ENCODE measurements at places on chromosomes 1 and 21.
A peak's percentile ranks its signal among the peaks of the same experiment; 100 is the strongest.

DNA sequence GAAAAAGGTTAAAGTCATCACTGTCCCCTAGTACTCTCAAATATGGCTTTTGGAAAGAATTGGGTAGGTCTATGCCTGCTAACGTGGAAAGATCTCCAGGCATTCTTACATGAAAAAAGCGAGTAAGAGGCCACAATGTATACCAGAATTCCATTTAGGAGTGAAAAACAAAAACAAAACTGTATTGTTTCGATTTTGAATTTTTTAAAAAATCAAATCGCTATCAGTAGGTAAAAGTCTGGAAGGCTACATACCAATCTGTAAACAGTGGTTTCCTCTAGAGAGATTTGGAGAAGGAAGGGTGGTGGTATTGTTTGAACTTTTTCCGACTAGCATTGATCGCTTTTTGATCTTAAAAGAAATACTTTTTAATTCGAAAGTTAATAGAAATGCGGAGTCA, 55.9 kb downstream of the RRAGC start:
- no peak for DNase-seq

DNA sequence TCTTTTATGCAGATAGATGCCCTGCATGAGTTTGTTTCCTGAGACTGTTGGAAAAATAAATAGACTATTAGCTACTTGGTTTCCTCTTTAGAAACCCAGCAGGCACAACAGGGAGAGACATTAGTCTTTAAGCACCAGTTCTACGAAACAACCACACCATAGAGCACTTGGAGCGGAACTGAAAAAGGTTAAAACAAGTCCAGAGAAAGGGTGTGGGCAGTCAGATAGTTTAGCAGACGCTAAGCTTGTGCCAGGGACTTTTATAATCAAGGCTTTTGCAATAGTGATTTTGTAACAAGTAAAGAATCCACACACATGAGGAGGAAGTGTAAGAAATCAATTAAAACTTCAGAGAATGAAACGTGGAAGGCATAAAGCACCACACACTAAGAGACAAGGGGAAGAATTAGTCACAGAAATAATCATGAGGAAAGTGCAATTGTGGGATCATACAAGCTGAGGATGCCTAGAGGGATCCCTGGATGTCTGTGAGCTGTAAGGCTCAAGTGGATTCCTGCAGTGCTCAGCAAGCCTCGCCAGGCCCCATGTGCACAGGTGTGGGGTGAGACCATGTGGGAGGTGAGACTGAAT, 37.8 kb upstream of the TLR5 start:
- no peak for DNase-seq

- DNase-seq, result no peak
Observed at GRCh38 chr1:97502360-97502759, 418.5 kb downstream of the DPYD start.

DNA sequence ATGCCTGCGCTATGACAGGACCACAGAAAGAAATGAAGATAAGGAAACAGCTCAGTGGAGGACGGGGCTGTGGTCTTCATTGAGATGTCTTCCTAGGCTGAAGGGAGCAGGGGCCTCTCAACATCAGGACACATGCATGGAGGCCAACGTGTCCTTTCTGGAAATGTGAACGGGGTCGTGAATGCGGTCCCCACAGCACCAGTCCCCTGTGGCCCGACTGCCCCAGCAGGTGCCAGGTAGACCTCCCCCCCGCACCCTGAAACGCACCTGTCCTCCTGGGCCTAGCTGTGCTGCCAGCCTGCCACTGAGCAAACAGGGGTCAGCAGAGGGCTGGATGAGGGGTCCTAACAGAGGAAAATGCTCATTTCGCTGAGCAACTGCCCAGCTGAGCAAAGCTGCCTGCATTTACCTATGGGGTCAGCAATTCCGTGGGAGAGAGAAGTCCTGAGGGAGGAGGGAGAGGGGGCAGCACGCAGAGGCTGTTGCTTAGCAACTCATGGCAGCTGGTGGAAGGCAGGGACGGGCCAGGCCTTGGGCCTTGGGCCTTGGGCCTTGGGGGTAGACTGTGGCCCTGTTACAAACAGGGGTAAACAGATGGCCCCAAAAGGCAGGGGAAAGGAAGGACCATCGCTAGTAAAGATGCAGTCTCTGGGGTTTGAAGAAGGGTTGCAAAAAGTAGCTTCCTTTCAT, 77.4 kb downstream of the NPHP4 start:
- peak; percentile 71 for DNase-seq

GRCh38 chr1:149844101-149844500, 55.3 kb upstream of the BOLA1 start:
- DNase-seq, result no peak

- DNase-seq, result no peak
Observed at GRCh38 chr1:82260051-82260450, 459.3 kb downstream of the ADGRL2 start.

DNA sequence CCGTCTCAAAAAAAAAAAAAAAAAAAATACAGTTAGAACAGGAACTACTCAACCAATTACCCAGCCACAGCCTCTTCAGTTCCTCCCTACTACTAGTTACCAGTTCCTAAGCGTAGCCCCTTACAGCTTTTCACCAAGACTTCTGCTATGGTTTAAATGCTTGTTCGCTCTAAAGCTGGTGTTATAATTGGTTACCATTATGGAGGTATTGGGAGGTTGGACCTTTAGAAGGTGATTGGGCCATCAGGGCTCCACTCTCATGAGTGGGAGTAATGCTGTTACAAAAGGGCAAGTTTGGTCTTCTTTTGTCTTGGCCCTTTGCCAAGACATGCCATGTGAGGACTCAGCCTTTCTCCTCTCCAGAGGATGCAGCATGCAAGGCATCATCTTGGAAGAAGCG, 3.0 kb upstream of the SMPDL3B start:
- DNase-seq, result no peak

GRCh38 chr1:27992276-27992675, 32.5 kb downstream of the XKR8 start:
- no peak for DNase-seq

DNA sequence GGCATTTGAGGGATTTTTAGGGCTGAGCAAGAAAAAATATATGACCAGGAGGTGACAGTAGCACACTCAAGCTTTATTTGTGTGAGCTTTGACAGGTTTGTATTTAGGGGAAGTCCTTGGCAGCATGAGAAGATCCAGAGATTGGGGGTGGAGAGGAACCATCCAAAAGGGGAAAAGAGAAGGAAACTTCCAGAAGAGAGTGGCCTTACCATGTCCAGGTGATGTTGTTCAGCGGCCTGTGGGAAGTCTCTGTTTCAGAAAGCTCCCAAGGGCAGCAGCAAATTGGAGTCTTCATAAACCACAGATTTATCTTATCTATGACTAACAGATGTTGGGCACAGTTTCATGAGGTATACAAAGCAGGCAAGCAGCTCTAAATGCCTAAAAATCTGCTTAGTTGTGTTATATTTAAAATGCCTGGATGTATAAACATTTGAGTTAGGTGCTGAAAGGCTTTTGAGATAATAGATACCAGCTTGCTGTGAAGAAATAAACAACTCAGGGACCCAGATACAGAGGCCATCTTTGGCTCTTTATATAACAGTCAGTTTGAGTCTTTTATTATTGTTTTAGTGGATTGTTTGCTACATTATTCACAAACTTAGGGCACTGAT, 21.2 kb upstream of the ADAR start:
- DNase-seq, result no peak

- DNase-seq, result peak; percentile 95
Observed at GRCh38 chr21:41419921-41420862, 5.8 kb upstream of the MX1 start.

DNA sequence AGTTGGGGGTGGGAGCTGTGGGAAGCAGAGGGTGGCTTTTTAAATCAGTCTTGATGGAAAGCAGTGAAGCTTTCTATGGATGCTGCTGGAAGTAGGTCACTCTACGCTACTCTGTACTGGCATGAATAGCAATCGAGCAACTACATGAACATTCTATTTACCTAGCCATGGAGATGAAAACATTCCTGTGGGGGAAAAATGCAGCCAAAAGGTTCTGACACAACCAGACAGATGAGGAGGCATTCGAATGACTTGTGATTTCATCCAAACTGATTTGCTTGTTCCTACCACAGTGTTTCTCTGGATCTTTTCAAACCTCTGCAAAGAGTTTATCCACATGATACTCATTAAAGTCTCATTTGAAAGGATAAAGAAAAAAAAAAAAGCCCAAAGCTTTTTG, 95.0 kb downstream of the ASTN1 start:
- DNase-seq, result no peak

GRCh38 chr1:237877631-237878030, 13.1 kb downstream of the ZP4 start:
- DNase-seq, result no peak

DNA sequence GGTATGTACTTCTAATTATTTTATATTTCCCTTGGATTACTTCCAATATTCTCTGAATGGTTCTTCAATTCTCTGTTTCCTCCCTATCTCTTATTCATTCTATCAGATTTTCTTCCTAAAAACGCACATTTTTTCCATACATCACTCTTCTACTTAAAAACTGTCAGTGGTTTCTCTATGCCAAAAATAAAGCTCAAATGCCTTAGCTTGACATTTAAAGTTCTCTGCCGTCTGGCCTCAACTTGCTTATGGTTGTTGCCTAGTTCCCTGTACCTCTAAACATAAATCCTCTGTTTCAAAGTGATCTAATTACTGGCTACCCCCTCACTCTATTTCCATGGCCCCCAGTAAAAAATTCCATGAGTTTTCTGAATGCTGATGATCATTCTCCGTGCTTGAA, 671.0 kb upstream of the ADGRL2 start:
- no peak for DNase-seq

- DNase-seq, result no peak
Observed at GRCh38 chr1:58902830-58903513, 119.1 kb upstream of the JUN start.

GRCh38 chr1:208213786-208214185, 30.4 kb downstream of the PLXNA2 start:
- DNase-seq, result no peak

- DNase-seq, result no peak
Observed at GRCh38 chr1:94325377-94326302, 88.3 kb upstream of the ARHGAP29 start.

DNA sequence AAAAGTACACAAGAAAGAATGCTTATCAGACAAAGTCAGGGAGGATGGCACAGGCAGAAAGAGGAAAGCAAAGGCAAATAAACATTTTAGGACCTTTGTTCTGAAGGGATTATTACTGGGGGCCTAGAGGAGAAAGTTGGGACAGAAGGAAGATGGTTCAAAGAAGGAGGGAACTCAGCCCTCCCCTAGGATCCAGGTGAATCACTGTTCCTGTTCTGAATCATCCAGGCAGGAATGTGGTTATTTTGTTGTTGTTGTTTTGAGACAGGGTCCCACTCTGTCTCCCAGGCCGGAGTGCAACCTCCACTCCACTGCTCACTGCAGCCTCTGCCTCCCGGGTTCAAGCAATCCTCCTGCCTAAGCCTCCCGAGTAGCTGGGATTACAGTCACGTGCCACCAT, 38.5 kb upstream of the PSEN2 start:
- no peak for DNase-seq

- no peak for DNase-seq
Observed at GRCh38 chr1:235004276-235004675, 124.4 kb downstream of the TOMM20 start.

DNA sequence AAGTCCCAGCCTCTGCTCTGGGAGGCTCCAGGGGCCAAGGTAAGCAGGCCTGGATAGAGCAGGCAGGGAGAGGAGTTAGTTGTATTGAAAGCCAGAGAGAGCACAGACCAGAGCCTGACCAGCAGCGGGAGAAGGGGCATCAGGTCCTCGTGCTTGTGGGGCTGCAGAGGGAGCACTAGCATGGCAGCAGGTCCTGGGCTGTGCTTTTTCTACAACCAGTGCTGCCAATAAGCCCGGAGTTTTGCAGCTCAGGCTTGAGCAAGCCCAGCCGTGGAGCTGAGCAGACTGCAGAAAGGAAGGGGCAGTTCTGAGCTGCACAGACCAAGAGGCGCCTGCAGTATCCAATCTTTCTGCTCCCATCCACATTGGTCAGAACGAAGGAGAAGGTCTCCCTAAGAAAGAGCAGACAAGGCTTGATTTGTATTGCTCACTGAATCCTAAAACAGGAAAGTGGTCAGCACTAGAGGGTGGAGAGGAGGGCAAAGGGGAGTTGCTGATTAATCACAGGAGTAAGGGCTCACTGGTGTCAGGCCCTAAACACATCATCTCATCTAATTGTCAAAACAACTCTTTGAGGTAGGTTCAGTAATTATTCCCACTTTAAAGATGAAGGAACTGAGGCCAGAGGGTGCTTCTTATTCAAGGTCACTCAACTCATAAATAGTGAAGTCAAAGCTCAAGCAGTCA, 2.7 kb downstream of the DENND2D start:
- peak; percentile 72 for DNase-seq

GRCh38 chr21:14688412-14688811, 142.3 kb upstream of the SAMSN1 start:
- no peak for DNase-seq

- peak; percentile 13 for DNase-seq
Observed at GRCh38 chr1:208054485-208054884, 143.6 kb upstream of the CD34 start.

GRCh38 chr1:224383218-224383617, 26.5 kb downstream of the CNIH4 start:
- DNase-seq, result no peak

GRCh38 chr21:36487641-36488307, 7.9 kb upstream of the CLDN14 start:
- no peak for DNase-seq

GRCh38 chr1:52913537-52913936, 8.0 kb downstream of the ECHDC2 start:
- DNase-seq, result no peak

DNA sequence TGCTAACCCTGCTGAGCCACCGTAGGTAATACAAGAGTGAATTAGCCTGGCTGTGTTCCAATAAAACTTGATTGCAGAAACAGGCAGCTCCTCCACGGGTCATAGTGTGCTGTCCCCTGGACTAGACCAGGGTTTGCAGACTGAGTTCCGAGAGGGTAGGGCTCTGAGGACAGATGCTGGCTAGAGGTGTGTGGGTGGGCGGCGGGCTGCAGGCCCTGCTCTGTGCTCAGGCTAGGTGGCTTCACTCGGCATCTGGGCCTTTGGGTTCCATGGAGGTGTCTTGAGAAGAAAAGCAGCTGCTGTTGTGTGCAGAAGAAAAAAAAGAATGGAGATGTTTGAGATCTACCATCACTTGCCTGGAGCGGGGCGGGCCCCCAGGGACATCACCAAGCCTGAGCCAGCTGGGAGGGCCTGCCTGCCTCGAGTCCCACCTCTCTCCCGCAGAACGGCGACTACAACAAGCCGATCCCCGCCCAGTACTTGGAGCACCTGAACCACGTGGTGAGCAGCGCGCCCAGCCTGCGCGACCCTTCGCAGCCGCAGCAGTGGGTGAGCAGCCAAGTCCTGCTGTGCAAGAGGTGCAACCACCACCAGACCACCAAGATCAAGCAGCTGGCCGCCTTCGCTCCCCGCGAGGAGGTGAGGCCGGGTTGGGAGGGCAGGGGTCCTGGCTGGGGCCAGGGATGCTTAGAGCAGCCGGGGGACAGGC, 7.9 kb downstream of the TMEM201 start:
- DNase-seq, result no peak

- no peak for DNase-seq
Observed at GRCh38 chr1:93159337-93159736, 20.9 kb downstream of the TMED5 start.

GRCh38 chr1:31568895-31569595, 7.3 kb upstream of the TINAGL1 start:
- peak; percentile 44 for DNase-seq

- no peak for DNase-seq
Observed at GRCh38 chr1:14034506-14034905, 334.5 kb downstream of the PRDM2 start.

Data from posterior vena cava (tissue), 2 donors.